ENCODE measurements at places on chromosomes 11 and 22.

DNA sequence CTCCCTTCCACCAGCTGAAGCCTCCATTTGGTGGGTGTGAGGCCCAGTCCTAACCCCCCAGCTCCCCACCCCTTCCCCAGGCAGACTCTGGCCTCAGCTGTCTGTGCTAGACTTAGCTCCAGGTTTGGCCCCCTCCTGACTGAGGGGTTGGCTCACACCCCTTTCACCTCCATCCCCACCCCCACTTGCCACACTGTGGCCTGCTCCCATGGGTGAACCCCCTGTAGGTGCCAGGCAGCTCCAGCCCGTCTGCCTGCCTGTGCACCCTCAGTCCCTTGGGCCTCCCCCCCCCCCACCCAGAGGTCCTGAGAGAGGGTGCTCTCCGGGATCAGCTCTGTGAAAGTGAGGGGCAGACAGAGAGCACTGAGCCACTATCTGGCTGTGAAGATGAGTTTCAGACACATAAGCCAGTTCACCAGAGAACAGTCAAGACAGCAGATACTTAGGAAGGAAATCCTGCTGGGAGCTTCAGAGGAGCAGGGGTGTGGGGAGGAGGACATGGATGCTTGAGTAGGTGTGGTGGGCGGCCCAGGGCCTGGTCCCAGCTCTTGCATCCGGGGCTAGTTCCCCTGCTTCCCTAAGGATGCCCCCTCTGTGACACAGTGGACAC lies 36.2 kb downstream of the PPM1F start:
- H3K27ac ChIP-seq: no peak overlapping the region
- H3K4me3 ChIP-seq: no peak overlapping the region
- no peaks in the 10 kb centered on the region for H3K4me1 ChIP-seq
- peaks cover 8% of the 10 kb centered on the region for H3K36me3 ChIP-seq
- DNase-seq: no peak
- H3K27me3 ChIP-seq: no peaks in the 10 kb centered on the region

DNA sequence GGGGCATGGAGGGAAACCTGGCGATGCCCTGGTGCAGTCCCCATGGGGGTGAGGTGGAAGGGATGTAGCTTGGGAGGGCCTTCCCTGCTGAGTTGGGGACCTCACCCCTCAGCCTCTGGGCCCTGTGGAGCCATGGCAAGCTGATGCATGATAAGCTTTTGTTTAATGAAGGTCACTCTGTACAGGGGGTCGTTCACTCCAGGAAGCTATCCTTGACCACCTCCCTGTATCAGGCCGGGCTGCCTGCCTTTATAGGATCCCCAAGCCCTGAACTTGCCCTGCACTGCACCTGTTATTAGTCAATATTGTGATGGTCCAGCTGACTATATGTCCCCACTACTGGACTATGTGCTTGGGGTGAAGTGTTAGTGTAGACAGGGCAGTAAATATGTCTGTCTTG lies 49.7 kb upstream of the MYEOV start:
- no peak for DNase-seq
- H3K27ac ChIP-seq: no peak overlapping the region
- no peaks in the 10 kb centered on the region for H3K4me1 ChIP-seq
- no peaks in the 10 kb centered on the region for H3K36me3 ChIP-seq
- no peak overlapping the region for H3K4me3 ChIP-seq

DNA sequence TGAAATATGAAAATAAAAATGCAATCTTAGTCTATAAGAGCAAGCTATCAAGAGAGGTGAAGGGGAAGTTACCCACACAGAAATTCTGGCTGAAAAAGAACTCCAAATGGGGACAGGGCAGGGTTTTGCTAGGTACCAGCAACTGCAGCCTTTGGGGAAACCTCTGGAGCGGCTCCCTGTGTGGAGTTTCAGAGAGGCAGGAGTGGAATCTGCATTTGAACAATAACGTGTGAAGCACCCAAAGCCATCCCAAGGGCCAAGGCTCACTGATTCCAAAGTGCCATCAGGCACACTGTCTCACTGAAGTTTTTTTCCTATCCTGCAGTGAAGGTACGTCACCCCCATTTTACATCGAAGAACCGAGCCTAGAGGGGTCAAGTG lies 87.8 kb downstream of the KCNC1 start:
- no peak overlapping the region for H3K27ac ChIP-seq
- H3K4me3 ChIP-seq: no peak overlapping the region
- no peak for DNase-seq
- peaks cover 5% of the 10 kb centered on the region for H3K4me1 ChIP-seq
- no peaks in the 10 kb centered on the region for H3K27me3 ChIP-seq
- no peaks in the 10 kb centered on the region for H3K36me3 ChIP-seq

DNA sequence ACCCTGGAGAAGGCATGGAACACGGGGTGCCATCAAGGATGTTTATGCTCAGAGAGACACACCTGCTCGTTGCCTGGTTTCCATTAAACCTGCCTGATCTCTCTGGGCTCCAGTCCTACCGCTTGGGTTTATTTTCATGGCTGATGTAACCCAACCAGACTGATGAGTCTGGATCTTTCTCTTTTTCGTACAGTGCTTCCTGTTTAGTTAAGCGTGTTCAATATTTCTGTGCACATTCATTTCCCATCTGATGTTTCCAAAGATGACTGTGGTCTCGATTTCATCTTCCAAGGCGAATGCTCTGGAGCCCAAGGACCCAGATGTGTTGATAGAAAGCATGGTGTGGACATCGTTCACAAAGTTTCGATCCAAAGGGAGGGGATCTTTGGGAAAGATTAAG lies 84.3 kb downstream of the SNX19 start:
- H3K27me3 ChIP-seq: no peaks in the 10 kb centered on the region
- no peaks in the 10 kb centered on the region for H3K36me3 ChIP-seq
- no peak for DNase-seq
- no peak overlapping the region for H3K4me3 ChIP-seq

DNA sequence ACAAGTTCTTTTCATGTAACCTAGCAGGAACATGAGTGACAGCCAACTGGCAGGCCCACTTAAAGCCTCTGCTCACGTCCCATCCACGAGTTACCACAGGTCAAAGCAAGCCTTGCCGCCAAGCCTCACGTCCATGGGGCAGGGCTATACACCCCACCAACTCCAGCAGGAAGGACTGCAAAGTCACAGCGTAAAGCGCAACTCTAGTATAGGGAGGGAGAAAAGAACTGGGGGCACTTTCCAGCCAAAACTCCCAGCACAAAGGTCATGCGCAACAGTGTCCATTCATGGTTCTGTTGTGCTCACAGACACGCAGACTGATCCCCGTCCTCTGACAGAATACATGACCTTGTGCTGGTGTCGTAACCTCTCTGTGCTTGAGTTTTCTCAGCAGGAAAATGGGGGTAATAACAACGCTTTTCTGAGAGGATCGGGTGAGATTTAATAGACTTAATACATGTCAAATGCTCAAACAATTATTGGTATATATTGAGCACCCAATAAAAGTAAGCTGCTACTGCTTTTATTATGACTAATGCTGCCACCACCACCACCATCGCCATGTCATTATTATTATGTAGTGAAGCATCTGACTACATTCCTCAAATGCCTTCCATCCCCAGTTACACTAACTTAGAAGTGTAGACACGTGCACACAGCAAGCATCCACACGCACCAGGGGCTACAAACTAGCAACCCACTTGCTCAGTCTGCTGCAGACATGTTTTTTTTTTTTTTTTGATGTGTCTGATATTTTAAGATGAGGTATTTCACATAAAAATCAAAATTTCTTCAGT lies 104.4 kb upstream of the PARVA start:
- peak; percentile 19 for DNase-seq
- no peak overlapping the region for H3K4me3 ChIP-seq
- H3K36me3 ChIP-seq: no peaks in the 10 kb centered on the region

GRCh38 chr11:118636569-118637290 lies 29.3 kb downstream of the PHLDB1 start:
- H3K36me3 ChIP-seq: peaks cover 8% of the 10 kb centered on the region
- H3K27ac ChIP-seq: no peak overlapping the region
- no peak overlapping the region for H3K4me3 ChIP-seq
- H3K27me3 ChIP-seq: no peaks in the 10 kb centered on the region

GRCh38 chr11:45282081-45282480 lies 4.1 kb downstream of the SYT13 start:
- H3K4me3 ChIP-seq: no peak overlapping the region
- H3K4me1 ChIP-seq: no peaks in the 10 kb centered on the region
- H3K27me3 ChIP-seq: no peaks in the 10 kb centered on the region
- no peaks in the 10 kb centered on the region for H3K36me3 ChIP-seq

- H3K4me3 ChIP-seq: no peak overlapping the region
- H3K36me3 ChIP-seq: no peaks in the 10 kb centered on the region
- no peaks in the 10 kb centered on the region for H3K27me3 ChIP-seq
Observed at GRCh38 chr22:22907551-22908494, 20.2 kb downstream of the IGLL5 start.

- no peak overlapping the region for H3K27ac ChIP-seq
- no peaks in the 10 kb centered on the region for H3K36me3 ChIP-seq
- DNase-seq: no peak
- no peaks in the 10 kb centered on the region for H3K4me1 ChIP-seq
- H3K4me3 ChIP-seq: no peak overlapping the region
- no peaks in the 10 kb centered on the region for H3K27me3 ChIP-seq
Observed at GRCh38 chr22:47543447-47543846, 781.0 kb downstream of the TBC1D22A start.

DNA sequence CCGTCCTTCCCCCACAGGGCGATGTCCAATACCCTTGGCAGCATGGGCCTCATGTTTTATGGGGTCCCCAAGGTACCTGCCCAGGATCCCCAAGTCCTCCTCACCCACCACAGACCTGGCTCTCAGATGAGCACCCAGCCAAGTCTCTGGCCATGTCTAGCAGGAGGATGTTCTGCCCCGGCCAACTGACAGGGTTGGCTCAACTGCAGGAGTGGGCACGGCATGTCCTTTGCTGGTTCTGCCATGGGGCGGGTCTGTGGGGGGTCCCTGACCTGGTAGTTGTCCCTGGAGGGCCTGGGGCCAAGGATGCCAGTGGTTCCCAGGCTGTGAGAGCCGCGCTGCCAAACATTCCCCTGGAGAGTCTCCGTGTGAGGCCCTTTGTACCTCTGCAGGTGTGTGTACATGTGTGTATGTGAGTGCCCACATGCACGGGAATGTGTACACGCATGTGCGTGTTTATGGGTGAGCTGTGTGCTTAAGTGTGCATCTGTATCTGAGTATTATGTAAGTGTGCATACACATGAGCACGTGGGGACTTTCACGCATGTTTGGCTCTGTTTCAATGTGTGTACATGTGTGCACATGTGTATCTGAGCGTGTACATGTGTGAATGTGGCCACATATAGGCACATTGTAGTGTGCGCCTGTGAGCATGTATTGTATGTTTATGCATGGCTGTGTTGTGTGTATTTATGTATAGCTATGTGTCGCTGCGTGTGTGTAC lies 85.5 kb downstream of the KCNQ1 start:
- H3K27me3 ChIP-seq: no peaks in the 10 kb centered on the region
- H3K36me3 ChIP-seq: no peaks in the 10 kb centered on the region
- no peak overlapping the region for H3K4me3 ChIP-seq
- peaks cover 22% of the 10 kb centered on the region for H3K4me1 ChIP-seq

DNA sequence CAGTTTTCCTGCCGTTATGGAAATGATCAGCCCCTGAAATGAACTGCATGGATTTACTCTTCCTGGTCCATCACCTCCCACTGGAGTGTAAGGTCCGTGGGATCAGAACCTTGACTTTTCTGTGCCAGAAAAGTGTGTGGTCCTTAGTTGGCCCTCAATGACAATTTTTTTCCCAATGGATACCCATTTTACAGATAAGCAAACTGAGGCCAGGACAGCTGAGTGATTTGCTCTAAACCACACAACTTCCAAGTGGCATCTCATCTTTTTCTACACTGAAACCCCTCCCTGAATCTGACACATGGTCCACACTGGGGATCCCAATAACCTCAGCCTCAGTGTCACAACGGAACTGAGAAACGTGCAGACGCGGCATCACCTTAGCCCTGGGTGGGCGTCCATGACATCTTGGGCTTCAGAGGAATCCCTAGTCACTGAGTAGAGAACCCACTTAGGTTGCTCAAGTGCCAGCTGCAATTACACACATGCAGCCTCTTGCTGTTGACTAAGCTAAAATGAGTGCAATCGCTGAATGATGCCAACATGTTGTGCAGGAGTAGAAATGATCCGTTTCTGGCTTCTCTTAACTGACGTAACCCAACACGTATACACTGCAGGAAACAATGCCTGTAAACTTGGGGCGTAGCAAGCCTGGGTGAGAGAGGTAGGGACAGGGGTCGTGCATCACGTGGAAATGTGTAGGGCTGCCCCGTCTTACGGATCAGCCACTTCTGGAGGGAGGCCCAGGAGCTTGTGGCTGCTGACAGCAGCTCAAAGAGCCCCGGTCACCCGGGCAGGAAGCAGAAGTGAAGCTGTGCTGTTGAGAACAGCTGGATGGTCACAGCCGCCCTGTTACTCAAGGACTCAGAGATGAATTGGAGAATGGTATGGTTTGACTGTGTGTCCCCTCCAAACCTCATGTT lies 136.3 kb downstream of the SHANK2 start:
- no peaks in the 10 kb centered on the region for H3K4me1 ChIP-seq
- no peak overlapping the region for H3K4me3 ChIP-seq
- H3K27me3 ChIP-seq: no peaks in the 10 kb centered on the region

DNA sequence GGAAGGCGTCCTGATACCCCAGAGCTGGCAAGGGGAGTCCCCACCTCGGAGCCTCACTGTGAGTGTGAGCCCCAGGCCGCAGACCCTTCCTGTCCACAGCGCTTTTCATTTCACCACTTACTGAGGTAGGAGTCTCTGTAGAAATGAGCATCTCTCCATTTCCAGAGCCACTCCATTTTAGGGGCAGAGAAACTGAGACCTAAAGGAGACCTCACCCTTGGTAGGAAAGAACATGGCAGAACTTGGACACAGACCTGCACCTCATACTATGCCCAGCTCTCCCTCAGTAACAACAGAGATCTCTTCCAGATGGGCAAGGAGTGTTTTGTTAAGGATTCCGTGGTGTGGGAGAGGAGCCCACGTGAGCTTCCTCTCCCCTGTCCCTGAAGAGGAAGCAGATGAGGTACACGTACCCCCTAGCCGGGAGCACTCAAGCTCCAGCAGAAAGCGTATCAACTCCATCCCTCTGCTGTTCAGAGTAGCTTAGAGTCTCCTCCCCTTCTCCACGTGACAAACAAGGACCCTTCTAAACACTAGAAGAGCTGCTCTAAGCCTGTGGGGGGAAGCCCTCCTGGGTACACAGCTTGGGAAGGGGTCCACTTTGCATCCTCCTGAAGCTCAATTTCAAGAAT lies 532 bp upstream of the VSIG2 start:
- no peak overlapping the region for H3K4me3 ChIP-seq
- H3K27ac ChIP-seq: no peak overlapping the region
- H3K4me1 ChIP-seq: no peaks in the 10 kb centered on the region
- H3K36me3 ChIP-seq: no peaks in the 10 kb centered on the region
- DNase-seq: no peak
- H3K27me3 ChIP-seq: peaks cover 1% of the 10 kb centered on the region

DNA sequence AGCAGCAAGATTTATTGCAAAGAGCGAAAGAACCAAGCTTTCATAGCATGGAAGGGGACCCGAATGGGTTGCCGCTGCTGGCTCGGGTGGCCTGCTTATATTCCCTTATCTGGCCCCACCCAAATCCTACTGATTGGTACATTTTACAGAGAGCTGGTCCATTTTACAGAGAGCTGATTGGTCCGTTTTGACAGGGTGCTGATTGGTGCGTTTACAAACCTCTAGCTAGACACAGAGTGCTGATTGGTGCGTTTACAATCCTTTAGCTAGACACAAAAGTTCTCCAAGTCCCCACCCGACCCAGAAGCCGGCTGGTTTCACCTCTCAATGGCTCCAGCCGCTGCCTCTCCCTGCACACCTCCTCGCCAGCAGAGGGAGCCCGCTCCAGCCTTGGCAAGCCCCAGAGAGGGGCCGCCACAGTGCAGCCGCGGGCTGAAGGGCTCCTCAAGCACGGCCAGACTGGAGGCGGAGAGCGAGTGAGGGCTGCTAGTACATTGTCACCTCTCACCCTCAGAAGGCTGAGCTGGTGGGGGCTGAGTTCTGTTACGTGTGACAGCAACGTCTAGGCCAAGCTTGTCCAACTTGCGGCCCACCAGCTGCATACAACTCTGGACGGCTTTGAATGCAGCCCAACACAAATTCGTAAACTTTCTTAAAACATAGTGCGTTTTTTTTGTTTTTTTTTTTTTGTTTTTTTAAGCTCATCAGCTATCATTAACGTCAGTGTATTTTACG lies 8.7 kb downstream of the PTH start:
- no peaks in the 10 kb centered on the region for H3K36me3 ChIP-seq

Measured in Peyer's patch (tissue), 4 donors.